ENCODE measurements at places on chromosomes 6 and 20.

DNA sequence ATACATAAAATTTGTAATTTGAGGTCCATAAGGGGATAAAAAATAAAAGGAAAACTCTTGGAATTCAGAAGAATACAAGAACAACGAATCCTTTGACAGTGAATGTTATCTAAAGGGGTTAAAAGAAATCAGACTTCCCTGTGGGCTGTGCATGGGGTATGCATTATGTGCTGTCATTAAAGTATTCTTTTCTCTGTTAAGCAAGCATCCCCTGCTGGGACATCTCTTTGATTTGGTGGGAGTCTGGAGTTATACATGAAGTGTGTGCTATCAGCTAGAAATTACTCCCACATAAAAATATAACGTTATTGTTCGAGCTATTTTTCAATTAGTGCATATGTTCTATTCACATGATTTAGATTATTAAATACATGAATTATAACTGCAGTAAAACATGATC lies 195.2 kb downstream of the CENPW start:
- no peak for DNase-seq

DNA sequence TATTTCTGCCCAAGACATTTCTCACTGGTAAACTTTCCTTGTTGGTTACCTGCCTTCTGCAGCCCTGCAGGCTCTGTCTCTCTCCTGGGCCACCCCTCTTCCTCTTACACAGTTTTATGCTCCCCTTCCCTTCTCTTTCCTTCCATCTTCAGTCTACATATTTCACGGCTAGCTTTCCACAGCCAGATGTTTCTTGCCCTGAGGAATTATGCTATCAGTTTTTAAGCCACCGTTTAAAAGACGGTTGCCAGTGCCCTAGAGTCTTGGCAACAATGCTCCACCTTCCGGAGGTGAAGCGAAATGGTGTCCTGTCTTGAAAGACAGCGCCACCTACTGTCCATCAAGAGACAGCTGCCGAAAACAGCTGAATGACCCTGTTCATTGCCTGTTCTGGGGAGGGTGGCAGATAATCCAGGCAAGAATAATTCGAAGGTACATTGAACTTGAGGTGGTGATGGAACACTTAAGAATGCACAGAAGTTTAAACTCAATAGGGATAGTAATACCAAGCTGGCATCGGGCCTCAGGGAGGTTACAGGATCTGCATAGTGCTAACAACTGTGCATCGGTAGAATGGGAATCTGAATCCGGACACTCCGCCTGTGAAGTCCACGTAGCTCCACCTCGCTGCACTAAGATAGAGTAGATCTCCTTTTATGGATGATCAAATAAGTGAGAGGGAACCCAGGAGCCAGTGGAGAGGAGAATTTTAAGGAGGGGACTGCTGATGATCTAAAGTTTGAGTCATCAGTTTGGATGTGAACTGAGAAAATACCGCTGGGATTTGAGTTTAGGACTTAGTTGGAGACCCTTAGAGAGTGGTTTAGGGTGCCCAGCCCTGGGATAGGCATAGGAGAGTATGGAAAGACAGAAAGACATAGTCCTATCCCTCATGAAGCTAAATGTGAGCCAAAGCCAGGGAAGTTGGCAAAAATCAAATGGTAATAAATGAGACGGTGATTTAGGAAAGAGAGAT lies 4.8 kb upstream of the TRIM40 start:
- peak; percentile 60 for DNase-seq

DNA sequence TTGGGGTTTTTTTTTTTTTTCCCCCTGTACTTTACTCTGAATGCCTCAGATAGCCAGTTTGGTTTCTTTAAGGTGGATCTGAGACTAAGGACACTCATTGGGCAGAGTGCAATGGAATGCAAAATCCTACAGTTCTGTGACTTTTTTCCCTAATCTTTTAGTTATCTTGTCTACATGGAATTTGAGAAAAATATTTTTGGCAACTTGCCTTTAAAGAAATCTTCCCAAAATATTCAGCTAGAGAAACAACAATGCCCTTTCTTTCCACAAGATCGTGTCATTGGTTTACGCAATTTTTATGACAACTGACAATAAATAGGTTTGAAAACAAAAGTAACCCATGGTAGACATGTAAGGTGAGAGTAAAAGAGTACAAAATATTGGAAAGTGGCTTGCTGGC lies 171.7 kb upstream of the LAMP5 start:
- DNase-seq, result no peak

GRCh38 chr6:6333501-6333900 lies 13.0 kb upstream of the F13A1 start:
- no peak for DNase-seq

DNA sequence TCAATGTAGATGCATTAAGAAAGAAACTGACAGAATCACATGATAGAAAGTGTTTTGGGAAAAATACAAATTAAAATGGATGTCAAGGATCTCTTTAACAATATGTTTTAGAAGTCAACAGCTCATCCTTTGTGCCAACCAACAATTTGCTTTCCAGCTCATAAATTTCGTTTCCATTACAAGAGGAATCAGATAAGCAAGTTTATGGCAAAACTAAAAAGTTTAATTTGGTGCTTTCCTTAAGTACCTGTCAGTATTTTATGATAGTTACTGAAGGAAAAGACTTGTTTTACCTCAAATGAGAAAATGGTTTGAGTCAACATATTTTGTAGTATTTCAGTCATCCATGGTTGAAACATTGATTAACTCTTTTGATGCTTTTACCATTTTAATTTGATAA lies 130.0 kb downstream of the CDKAL1 start:
- no peak for DNase-seq

- no peak for DNase-seq
Measured at GRCh38 chr6:153117986-153118879, 12.8 kb downstream of the RGS17 start.

DNA sequence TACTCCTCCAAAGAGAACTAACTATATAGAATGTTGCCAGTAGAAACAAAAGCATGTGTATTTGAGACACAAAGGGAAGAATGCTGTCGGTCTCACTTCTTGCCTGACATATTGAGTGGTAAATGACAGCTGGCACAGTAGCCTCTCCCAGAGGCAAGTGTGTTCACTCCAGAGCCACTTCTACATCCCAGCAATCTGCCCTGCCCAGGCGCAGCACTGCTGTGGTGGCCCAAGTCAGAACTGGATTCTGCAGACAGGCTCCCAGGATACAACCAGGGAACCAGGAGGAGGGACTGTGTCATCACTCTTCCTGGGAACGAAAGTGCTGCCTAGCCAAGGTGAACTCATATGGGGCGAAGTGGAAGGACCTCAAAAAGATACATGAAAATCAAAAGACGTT lies 103.2 kb upstream of the ARMC2 start:
- no peak for DNase-seq

DNA sequence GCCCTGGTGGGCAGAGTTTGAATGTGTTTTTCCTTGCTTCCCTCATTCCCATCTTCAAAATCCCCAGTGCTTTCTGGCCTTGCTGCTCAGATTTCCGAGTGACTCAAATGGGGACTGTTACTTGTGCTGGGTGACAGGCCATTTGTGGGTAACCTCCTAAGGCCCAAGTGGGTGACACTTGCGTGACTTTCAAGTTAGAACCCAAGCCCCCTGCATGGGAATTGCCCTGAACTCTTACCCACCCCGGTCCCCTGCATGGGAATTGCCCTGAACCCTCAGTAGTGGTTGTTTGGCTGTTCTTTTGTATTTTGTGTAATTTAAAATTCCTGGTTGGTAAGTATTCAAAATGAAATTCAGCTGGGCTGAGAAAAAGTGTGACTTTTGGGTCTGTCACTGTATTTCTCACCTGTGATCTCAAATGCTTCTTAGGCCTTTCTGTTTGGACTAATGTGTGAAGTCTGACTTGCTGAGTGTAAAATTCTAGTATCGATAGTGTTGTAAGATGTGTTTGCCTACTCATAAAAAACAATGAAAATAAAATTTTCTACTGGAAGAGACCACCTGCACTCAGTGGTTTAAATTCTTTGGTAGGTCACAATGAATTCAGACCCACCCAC lies 12.4 kb upstream of the RBM38 start:
- DNase-seq, result no peak

DNA sequence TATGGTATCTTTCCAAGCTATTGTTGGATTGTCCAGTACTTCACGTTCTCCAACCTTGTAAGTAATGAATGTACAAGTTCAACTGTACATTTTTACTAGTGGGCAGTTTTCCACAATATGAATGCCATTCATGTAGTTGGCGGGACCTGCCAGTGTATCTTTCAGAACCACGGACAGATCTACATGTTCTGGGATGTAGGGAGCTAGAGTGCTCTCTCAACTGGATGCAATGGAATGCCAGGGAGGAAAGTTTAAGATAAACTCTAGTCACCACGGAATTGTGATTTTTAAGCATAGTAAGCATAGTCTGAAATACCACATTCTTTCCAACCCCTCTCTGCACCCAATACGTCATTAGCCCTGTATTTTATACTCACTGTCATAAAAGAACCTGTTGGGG lies 21.5 kb upstream of the HLA-C start:
- DNase-seq, result peak; percentile 23

DNA sequence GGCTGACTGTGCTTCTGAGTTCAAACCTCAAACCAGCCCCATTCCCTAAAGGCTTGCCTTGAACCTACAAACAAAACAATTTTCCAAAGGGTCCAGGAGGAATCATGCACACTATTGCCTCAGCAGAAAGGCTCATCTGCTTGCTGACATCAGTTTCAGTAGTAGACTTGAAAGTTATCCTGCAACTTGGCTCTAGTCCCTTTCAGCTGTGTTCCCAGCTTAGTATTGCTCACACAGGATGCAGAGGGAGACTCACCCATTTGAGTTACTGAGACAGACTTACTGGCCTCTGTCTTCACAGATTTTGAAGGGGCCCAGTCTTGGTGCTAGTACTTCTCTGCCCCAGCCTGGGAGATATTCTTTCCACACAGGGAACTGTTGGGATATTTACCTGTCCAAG lies 38.5 kb upstream of the TFB1M start:
- no peak for DNase-seq

DNA sequence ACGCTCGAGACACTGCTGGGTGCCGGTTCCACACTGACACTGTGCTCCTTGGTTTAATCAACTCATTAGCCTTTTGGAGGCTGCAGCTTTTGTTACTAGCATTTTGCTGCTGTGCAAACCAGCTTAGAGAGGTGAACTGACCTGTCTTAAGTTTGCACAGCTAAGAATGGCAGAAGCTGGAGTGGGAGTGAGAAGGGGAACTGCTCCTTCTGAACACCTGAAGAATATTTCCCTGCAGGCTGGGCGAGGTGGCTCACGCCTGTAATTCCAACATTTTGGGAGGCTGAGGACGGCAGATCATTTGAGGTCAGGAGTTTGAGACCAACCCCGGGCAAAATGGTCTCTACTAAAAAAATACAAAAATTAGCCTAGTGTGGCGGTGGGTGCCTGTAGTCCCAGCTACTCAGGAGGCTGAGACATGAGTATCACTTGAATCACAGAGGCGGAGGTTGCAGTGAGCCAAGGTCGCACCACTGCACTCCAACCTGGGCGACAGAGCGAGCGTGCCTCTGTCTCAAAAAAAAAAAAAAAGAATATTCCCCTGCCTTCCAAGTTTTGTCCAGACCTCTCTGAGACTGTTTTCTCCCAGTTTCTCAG lies 5.0 kb downstream of the CEBPB start:
- no peak for DNase-seq

DNA sequence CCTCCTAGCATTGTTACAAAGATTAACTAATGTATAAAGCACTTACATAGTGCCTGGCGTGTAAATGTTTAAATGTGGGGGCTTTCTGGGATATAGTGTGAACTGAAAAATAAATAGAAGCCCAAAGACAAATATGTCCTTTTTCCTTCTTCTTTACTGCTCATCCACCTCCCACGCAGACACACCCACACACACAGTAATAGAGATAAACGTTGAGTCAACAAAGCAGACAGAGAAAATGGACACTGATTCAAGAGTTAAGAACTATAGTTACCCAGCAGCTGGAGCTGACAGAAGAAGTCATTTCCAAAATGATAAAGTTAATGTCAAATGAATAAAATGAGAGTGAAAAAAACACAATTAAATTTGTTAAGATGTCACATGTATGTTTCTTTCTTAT lies 68.3 kb downstream of the FHL5 start:
- peak; percentile 26 for DNase-seq

DNA sequence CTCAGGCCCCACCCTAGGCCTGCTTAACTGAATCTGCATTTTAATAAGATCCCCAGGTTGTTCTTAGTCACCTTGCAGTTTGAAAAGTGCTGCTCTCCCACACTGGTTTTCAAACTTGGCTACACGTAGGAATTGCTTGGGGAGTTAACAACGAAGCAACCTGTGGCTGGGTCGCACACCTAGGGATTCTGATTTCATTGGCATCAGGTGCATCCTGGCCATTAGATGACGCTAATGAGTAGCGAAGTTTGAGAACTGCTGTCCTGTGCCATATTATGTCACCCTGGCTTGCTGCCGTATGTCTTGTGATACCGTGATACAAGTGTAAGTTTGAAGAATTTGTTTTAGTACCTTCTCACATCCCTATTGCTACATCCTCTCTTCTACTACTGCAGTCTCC lies 28.2 kb upstream of the FUCA2 start:
- no peak for DNase-seq

DNA sequence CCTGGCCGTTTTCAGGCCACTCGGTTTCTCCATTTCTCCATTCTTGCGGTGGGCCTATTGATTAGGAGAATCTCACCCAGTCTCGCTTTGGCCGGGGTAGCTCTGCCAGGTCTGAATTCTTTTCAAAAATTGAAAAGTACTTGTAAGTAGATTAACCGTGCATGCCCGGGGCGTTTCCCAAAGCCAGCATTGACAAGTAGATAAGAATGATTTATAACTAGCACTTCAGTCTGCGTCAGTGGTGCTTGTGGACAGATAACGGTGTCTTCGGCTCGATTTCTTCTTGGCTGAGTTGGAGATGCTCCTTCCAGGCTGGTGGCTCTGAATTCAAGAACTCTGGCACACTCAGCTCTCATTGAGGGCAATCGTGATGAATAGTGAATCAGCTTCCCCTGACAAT lies 29.0 kb downstream of the SLC24A3 start:
- DNase-seq, result no peak

DNA sequence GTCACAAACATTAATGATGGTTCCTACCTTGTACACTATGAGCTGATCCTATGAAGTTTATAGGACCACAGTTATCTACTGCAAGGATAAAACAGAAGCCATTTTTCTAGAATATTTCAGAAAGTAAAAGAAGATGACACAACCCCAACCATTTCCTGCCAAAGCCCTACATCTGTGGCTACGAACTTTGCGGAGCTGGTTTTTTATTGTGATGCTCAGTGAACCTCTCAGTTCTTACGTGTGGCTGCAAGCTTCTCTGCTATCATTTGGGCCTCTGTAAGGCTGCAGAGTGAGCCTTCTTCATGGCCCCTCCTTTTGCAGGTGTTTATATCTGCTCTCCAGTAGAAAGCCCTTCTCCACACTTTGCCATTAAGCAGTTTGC lies 17.8 kb upstream of the TAGAP start:
- no peak for DNase-seq

GRCh38 chr6:111727802-111728201 lies 122.1 kb upstream of the TRAF3IP2 start:
- DNase-seq, result no peak

All from renal cortex interstitium (tissue), 15 donors.